ENCODE measurements at places on chromosomes 5 and 9. TPM values are rescaled to one million over a fixed set of nuclear protein-coding genes. Genes with fewer than 3 reads are reported as not detected.

GRCh38 chr5:79396265-79396664, 117.7 kb downstream of the HOMER1 start:
- DNase-seq = no peak

DNA sequence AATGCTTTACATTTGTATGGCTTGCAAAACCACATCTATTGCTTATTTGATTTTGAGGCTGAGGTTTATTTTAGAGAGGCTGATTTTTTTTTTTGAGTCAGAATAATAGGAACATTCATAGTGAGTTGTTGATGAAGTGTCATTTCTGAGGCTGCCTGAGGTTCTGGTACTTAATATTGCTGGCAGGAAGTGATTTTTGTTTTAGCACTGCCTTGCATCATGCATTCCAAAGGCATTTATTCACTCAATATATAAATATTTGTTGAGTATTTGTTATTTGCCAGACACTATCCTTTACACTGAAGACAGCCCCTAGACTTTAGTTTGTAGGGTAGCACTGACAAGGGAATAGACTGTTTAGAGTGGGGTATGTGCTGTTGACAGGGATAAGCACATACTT, 2.7 kb downstream of the RNF20 start:
- no peak for DNase-seq

- no peak for DNase-seq
Measured at GRCh38 chr9:121962421-121962820, 130.7 kb downstream of the TTLL11 start.

GRCh38 chr5:108801776-108802175, 54.1 kb downstream of the FER start:
- DNase-seq = no peak

GRCh38 chr5:59519338-59519737, 374.2 kb downstream of the PDE4D start:
- no peak for DNase-seq

- no peak for DNase-seq
Measured at GRCh38 chr5:57442080-57442839, 40.4 kb downstream of the ACTBL2 start.

GRCh38 chr5:154309371-154309745, 118.8 kb downstream of the GALNT10 start:
- DNase-seq = no peak

- no peak for DNase-seq
Measured at GRCh38 chr5:59003124-59003523, 420.2 kb downstream of the RAB3C start.

The SV2C gene
- total RNA-seq = 0.43 TPM

The DAB2 gene
- not detected for total RNA-seq

The C9 gene
- total RNA-seq = not detected

The EMB gene
- 12.7 TPM for total RNA-seq

The ZNF346 gene
- total RNA-seq = 27.5 TPM
